ENCODE measurements at places on chromosomes 11 and 22.

DNA sequence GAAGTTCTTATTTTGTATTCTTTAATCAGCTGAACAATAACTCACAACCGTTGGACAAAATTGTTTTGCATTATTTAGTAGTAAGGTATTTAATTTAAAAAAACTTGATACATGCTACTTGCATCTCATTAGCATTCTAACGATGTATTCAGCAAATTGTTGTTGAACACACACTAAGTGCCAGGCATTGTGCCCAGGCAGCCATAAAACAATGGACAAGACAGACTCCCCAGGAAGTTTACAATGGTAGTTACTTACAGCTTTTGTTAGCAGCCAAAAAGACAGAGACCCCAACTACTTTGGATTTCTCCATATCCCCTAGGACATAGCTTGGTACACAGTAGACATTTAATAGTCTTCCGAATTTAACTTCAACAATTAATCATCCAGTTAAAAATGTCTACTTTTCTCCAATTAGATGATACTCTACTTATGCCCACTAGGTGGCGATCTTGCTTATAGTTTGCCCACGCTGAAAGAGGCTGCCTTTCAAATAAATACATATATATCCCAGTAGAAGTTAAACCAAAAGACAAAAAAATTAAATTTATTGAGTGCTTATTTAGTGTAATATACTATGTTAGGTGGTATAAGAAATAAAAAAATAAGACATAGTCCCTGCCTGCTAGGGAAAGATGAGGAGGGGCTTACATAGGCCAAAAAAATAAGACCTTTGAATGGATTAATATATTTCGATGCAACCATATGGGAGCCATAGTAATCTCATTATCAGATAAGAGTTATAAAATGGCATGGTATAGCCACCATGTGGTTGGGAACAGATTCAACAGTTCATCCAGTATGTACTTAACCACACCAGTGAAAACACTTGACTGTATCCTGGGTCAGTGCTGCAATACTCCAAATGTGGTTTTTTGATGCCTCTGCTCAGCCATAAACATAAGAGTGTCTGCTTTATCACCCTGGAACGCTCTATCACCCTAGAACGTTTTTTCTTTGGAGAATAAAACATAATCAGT, 2.0 kb upstream of the FJX1 start:
- peak; percentile 56 for DNase-seq

GRCh38 chr11:117941163-117941707, 12.0 kb upstream of the TMPRSS13 start:
- no peak for DNase-seq

- no peak for DNase-seq
Measured at GRCh38 chr22:20636945-20637344, 129.5 kb downstream of the MED15 start.

DNA sequence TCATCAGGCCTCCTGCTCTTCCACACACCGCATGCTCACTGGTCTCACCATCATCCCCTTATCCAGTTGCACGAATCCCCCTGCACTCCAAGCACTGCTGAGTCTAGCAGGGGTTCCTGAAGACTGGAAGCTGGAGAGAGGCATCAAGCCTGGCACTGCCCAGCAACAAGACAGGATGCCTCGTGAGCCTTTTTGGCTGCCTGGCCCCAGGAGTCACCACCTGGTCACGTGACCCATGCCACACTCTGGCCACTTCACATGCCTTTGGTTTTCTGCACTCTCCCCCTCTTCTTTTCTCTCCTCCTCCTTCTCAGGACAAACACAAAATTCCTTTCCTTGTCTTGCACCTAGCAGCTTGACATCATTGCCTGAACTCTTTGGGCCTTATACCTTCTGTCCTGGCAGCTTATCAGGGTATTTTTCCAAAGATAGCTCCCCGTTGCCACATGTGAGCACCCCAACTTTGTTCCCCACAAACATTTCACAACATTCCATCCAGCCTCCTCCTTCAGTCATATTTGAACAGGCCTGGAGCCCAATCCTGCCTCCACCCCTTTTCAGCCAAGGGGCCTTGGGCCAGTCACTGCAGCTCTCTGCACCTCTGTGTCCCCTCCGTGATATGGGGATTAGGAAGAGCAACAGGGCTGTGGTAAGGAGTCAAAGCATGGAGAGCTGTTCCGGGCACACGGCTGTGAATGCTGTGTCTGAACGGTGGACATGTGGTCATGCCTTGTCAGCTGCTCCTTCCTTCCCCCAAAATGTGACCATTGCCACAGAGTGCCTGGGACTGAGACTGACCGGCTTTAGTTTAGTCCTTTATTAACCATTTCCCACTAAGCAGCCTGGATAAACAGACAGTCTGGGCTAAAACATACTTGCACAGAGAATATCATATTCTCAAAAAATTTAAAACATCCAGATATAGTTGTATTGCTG, 2.8 kb upstream of the PACSIN2 start:
- no peak for DNase-seq

- no peak for DNase-seq
Measured at GRCh38 chr11:70133771-70134335, 55.7 kb downstream of the ANO1 start.

DNA sequence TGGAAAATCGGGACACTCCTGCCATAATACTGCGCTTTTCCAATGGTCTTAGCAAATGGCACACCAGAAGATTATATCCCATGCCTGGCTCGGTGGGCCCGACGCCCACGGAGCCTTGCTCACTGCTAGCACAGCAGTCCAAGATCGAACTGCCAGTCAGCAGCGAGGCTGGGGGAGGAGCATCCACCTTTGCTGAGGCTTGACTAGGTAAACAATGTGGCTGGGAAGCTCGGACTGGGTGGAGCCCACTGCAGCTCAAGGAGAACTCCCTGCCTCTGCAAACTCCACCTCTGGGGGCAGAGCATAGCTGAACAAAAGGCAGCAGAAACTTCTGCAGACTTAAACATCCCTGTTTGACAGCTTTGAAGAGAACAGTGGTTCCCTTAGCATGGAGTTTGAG, 15.6 kb downstream of the PTH start:
- DNase-seq: no peak

DNA sequence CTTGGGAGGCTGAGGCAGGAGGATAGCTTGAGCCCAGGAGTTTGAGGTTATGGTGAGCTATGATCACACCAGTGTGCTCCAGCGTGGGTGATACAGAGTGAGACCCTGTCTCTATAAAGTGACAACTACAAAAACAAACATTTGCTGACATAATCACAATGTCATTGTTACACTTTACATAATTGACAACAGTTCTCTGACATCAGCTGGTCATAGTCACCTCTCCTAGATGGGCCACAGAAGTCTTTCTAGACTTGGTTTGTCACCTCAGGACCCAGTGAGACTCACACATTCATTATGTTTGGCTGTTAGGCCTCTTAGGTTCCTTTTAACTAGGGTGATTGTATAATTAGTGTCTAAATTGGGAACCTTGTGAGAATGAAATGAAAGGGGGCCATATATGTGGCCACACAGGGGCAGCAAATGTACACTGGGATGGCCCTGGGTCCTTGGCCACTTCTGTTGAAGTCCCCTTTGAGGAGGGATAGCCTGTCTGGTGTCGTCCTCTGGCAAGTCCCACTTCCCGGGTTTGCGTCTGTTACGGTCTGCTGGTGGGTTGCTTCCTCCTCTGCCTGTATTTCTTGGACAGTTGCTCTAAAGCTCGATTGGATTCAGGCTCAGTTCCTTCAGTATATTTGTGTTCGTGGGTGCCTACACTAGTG, 5.8 kb upstream of the PPIL2 start:
- DNase-seq: no peak

- DNase-seq: peak; percentile 46
Measured at GRCh38 chr11:12924650-12925049, 84.5 kb upstream of the RASSF10 start.

- no peak for DNase-seq
Measured at GRCh38 chr11:61589961-61590360, 9.1 kb upstream of the SYT7 start.

- no peak for DNase-seq
Measured at GRCh38 chr22:46546466-46547178, 9.2 kb upstream of the CELSR1 start.

DNA sequence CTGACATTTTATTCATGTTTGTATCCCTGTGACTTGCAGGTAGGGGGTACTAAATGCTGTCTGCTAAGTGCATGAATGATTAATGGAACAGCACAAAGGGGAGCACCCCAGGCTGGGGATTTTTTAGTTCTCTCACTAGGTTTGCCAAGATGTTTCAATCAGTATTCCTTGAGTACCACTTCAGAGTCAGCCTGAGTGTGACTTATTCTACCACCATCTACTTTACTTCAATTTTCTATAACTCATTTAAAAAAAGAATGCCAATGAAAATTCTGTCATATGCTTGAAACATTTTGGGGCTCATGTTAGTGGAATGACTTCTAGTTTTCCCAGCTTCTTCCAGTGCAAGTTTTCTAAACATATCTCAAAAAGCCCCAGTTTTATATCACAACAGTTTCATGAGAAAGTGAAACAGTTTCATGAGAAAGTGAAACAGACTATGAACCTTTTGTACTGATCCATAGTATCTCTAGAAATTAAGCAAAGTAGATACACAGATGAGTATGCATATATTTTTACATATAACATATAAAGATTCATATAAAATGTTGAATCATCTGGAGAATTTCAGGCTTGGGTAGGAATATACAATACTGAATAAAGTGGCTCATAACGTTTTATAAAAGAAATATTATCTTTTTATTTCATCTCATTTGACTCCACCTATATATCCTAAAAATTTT, 252.4 kb downstream of the GRM5 start:
- DNase-seq: peak; percentile 29

DNA sequence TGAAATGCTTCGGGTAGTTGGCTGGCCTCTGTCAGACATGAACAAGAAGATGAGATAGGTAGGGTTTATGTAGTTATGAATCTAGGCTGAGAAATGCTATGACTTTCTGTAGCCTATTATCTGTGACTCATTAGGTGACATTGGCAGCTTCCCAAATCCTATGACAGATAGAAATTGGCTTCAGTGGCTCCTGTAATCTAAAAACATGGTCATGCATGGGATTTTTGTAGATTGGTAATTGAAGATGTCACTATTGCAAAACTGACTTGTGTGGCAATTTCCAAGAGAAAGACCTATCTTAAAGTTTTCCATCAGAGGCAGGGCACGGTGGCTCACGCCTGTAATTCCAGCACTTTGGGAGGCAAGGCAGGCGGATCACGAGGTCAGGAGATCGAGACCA, 29.4 kb upstream of the GRIK4 start:
- no peak for DNase-seq

DNA sequence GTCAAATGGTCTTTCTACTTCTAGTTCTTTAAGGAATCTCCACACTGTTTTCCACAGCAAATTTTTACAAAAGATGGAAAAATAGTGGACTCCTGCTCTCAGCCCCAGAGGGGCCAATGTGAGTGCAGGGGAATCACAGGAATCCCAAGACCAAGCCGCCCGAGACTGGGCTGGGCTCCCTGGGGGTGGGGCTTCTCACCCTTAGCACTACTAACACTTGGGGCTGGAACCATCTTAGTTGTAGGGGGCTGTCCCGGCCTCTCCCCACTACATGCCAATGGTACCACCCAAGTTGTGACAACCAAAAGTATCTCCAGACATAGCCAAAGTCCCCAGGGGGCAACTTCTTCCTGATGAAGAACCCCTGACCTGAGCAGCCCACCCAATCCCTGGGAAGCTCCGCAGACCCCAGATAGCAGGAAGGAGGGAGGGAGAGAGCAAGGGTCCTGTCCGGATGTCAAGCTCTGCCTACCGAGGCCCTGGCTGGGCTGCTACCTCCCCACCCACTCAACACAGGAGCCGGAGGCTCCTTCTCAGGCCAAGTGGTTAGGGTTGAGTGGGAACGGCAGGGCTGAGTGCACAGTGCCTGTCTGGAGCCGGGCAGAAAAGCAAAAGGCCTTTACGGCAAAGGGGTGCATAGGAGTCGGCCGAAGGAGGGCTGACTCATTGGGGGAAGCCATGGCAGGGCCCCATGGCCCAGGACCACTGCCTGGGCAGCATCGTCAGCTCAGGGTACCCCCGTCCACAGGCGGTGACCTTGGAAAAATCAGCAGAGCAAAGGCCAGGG, 122.5 kb upstream of the FGF3 start:
- no peak for DNase-seq

DNA sequence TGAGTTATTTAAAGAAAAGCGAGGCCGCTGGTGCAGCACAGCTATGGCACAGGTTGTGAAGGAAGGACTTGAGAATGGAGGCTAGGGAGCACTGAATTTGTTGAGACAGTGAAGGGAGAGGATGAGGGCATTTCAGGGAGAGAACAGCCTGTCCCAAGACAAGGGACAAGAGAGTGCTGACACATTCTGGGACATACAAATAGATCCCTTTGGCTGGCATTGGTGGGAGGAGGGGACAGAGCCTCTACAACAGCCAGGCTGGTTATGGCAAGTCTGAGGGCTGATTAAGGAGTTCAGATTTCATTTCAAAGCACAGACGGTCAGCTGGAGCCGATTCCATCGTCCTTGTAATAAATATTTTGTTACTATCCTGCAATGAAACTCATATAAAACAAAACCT, 1.7 kb upstream of the SLC29A2 start:
- DNase-seq: no peak

DNA sequence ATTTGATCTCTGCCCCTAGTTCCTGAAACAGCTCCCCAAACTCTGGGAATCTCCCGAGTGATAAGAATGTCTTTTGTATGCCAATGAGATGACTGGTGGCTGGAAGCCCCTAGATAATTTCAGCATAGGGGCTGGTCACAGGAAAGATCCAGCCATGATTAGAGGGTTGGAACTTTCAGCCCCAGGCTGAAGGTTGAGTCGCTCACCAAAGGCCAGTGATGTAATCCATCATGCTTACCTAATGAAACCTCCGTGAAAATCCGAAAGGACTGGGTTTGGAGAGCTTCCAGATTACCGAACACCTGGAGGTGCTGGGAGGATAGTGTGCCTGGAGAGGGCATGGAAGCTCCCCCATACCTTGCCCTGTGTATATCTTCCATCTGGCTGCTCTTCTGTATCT, 26.0 kb downstream of the LRRC32 start:
- DNase-seq: no peak

All from GM12865 (cell line).